CD4-positive, alpha-beta T cell treated with Interferon gamma for 1 hour (primary cell): ENCODE measurements at places on chromosomes 3 and 15.

GRCh38 chr3:16511681-16512434 is 1.6 kb downstream of the RFTN1 start:
- DNase-seq: peak; percentile 87

DNA sequence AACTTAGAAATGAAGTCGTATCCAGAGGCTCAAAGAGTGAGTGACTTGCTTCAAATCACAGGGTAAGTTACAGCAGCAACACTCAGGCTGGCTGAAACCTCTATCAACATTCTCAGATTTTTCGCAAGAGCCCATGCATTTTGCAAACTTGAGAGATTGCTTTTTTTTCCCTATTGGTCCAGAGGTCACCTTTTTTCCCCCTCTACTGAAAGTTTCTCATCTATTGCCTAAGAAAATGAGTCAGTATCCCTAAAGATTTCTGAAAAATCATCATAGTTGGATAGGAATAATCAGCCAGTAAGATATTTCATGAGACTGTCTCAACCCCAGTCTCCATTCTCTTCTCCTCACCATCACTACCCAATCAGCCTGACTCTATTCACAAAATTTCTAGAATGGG is 410.6 kb downstream of the FOXP1 start:
- DNase-seq: no peak

DNA sequence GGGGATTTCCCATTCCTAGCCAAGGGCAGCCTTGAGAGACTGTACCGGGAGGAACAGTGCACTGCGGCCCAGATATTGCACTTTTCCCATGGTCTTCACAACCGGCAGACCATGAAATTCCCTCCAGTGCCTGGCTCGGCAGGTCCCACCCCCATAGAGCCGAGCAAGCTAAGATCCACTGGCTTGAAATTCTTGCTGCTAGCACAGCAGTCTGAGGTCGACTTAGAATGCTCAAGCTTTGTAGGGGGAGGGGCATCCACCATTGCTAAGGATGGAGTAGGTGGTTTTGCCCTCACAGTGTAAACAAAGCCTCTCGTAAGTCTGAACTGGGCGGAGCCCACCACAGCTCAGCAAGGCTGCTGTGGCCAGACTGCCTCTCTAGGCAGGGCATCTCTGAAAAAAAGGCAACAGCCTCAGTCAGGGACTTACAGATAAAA is 156.3 kb downstream of the FRMD5 start:
- DNase-seq: no peak

DNA sequence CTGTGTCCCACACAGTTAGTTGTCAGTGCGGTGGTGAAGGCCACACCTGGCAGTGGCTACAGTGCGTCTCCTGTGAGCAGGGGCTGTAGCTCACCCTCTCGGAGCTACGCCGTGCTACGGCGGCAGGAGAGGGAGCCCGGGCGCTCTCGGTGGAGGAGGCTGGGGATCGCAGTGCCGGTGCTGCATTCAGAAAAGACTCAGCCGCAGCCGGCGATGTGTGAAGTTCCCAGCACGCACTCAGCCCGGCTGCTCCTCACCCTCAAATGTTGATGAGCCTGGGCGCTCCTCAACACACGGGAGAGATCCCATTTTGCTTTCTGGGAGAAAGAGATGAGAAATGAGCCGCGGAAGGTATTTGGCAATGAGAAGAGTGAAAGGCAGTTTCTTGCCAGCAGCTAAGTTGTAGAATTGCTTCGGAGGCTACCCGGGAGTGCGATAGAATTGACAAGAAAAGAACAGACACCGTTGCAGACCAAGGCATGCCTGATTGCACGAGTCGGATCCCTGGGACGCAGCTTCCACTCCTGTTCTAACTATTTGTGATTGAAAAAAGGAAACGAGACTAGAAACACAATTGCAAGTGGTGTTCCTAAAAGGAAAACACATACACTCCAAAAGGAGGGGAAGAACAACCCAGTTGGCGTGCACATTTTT is at the start of gene UNC13C:
TSS of gene UNC13C (plus strand) at position 189 of the 654 bp plus-strand sequence. CDS start 34,463 bp downstream, outside the sequence.
- no peak for DNase-seq

DNA sequence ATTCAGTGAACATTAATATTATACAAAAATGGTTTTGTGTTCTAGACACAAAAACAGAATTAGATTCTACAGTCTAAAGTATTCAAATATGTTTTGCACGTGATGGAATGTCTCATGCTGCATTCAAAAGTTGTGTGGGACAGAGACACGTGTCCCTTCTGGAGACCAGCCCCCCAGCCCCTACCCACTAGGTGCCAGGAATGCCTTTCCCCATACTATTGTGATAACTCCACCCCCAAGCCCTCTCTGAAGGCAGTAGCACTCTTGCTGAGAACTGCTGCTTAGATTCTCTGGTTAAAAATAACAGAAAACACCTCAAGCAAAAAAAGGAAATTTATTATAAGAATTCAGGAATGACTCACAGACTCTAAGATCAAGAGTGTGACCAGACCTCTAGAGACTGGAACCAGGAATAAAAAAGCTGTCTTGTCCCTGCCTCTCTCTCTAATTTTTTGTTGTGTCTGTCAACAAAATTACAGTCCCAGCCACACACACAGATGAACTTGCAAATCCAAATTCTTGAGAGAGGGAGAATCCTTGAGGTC is 57.7 kb downstream of the PXYLP1 start:
- DNase-seq: no peak

DNA sequence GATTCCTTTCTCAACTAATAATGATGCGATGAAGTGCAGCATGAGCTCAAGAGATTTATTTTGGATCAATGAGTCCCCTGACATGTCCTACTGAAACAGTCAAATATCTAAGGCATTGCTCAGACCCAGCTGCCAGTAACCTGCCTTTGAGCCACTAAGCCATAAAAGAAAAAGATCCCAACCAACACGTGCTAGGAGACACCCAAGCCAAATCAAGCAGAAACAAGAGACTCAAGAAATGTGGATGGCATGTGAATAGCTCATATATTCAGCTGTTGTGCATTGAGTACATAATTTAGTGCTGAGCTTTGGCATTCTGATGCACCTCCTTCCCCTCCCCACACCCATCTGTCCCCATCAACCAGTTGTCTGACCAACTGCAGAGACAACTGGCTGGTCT is 29.2 kb downstream of the GJD2 start:
- no peak for DNase-seq

- DNase-seq: no peak
Observed at GRCh38 chr3:193241716-193242115, 694 bp downstream of the PLAAT1 start.

DNA sequence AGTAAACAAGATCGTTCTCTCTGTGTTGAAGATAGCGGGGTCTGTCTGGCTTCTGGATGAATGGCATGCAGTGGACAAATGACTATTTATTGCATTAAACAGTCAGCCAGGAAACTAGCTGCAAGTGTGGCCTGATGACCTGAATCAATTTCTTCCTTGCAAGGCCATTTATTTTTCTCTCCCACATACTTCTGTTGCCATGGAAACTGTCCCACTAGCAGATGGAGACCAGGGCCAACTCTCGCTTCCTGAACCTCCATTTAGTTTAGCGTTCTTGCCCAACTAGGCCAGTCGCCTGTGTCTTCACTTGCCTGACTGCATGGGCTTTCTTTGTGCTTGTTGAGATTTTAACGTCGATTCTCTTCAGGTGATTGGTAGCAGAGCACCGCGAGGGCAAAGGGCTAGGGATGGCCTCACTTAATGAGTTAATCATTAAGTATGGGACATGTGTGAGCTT is 27.6 kb downstream of the LMCD1 start:
- no peak for DNase-seq

DNA sequence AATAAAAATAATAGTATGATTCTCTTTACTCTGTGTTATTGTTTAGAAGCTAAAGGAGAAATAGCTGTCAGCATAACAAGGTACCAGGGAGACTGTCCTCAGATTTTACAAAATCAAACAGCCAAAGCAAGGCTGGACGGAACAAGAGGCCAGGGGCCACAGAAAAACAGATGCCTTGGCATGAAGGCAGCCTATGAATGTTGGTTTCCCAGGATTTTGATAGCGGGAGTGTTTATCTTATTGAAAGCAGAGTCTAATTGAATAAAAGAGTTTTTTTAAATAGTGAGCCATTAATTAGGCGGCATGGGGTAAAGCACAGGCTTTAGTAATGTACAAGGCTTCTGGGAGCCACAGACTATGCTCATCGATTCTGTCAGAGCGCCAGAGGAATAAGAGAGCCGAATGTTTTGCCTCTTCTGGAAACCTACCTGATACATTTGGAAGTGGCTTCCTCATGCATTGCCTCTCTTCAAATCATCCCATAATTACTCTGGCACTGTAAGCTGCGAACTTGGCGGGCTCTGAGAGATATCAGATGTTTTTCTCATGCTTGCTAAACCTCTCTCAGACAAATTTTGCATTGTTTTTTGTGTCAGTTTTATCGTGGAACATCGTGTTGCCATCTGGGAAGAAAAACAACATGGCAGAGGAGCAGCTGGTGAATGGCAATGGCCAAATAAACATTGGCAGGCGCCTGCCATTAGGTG is 30.4 kb upstream of the TMCO5A start:
- DNase-seq: no peak

- no peak for DNase-seq
Observed at GRCh38 chr3:126300761-126301481, 56.3 kb downstream of the KLF15 start.

DNA sequence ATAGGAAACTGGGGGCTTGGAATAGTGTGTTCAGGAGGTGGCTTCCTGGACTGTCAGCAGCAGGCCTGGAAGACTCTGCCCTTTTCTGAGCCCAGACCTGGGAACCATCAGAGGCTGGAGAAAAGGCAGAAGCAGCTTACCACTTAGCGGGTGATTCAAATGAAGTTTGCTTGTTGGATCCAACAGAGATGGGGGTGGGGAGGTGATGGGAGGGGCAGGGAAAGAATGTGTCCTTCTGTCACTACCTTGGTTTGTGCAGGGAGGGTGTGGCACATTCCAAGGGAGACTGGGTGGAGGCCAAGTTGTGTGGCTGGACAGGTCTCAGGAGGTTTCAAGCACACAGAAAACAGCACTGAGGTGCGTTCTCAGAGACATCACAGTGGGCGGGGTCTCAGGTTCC is 58.8 kb downstream of the TRAK1 start:
- no peak for DNase-seq

DNA sequence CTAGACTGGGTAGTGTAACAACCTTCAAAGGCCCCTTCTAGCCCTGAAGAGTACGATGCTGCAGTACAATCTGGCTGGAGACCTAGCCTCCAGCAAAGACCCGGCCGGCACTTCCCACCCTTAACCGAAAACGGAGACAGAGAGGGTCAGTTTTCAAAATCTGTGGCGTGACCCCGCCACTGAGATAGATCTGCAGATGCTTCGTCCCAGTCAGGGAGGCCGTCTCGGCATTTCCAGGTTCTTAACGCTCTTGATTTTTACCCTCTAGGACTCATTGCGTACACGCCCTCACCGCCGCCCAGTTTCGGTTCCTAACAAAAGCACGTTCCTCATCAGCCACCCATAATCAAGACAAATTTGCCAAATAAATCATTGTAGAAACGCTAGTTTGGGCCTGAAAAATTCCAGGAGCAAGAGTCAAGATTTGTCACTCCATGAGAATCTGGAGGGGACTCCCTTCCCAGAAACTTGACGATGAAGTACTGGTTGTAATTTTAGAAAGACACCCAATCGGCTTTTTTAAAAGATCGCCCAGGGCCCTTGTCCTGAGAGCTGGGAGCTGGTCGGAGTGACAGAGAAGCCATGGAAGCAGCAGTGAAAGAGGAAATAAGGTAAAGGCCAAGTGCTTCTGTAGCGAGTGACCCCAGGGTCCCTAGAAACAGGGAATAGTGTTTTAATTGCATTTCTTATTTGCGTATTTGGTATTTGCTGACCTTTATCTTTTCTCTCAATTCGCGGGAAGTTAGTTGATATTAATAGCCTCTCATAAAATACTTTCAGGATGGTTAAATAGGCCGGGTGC is 868 bp upstream of the TMEM87A start:
- peak; percentile 56 for DNase-seq

GRCh38 chr3:5014391-5014790 is 35.2 kb downstream of the BHLHE40 start:
- DNase-seq: no peak

DNA sequence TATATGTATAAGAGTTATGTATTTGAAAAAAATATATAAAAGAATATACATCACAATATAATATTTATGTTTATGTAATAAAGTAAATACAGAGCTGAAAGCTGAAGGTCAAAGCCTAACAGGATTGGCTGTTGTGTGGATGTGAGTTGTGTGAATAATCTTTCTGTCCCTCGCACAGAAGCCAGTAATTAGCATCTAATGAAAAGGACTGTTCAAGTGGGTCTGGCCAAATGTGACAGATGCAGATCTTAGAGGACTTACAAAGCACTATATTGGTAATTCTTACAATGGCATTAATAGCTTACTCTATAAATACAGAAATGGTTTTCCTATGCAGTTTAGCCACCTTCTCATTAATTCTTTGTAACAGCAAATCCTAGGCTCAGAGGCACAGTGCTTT is 2.4 kb downstream of the MKRN3 start:
- DNase-seq: no peak

- no peak for DNase-seq
Observed at GRCh38 chr15:40949756-40950207, 3.5 kb upstream of the CHAC1 start.

GRCh38 chr15:61558172-61559136 is 329.4 kb upstream of the RORA start:
- DNase-seq: no peak

GRCh38 chr3:127744875-127745274 is 72.1 kb downstream of the ABTB1 start:
- DNase-seq: no peak

GRCh38 chr3:134392336-134392983 is 18.2 kb upstream of the AMOTL2 start:
- no peak for DNase-seq

DNA sequence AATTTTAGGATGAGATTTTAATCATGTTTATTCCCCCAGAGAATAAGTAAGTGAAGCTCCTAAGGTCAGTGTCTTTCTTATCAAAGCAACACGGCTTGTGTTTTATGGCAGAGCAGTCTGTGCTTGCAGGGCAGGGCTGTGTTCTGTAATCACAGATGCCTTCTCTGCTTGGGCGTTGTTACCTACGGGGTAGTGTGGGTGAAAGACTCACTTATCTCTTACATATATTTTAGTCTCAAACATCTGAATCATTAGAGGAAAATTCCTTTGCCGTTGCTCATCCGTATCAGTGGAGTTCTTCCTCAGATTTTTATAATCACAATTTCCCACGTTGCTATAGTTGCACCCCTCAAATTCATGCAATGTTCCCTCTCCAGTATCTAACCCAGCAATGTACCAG is 271.7 kb upstream of the MEIS2 start:
- no peak for DNase-seq

DNA sequence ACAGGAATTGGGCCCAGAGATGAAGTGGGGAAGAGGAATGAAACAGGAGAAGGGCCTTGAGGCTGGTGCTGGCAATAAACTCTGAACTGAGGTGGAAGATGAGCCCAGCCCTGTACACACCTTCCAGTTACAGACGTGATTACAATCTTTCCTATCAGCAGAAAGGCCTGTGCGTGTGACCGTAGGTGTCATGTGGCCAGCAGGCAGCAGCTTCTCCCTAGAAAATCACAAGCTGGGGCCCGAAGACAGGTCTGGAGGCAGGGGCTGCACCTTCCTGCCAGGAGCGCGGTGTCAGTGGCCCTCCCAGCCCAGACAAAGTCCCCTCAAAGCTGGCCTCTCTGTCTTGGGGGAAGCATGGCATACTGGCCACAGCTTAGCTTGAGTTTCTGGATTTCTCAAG is 16.7 kb upstream of the PIGZ start:
- no peak for DNase-seq
